Chondrocyte (in vitro differentiated cells): ENCODE measurements at places on chromosomes 6 and 20.

DNA sequence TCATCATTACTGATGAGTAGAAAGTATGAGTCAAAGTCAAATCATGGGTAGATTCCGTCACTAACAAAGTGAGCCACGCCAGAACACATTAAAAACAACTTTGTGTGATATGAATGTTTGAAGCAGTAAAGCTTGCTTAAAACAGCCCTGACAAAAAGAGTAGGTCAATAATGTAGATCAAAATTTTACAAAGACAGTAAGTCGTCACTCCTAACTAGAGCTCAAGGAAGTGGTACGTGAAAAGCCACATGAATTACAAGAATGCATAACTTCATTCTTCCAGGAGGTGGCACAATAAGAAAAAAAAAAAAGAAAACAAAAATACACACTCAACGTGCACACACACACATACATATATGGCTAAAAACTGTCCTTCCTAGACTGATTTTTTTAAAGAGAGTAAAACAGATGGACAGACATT is 69.9 kb downstream of the HACE1 start:
- DNase-seq: no peak

DNA sequence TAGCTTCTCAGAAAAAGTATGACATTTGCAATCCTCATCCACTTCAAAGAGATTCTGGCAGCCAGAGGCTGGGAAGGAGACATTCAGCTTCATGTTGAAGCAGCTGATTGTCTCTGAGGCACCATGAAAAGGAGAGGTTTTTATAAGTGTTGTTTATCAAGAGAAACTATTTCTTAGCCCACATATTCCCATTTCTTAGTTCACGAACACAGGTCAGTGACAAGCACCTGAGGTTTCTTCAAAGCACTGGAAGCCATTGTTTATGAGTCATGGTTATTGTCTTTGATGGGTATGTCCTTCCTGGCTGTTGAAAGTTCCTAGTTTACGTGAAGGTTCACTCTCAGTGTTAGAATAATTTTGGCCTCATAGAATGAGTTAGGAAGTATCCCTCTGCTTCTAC is 3.0 kb upstream of the DDX43 start:
- DNase-seq: no peak

- no peak for DNase-seq
Observed at GRCh38 chr6:69416776-69417175, 380.0 kb downstream of the LMBRD1 start.

- no peak for DNase-seq
Observed at GRCh38 chr6:84466511-84466910, 239.1 kb upstream of the CEP162 start.

DNA sequence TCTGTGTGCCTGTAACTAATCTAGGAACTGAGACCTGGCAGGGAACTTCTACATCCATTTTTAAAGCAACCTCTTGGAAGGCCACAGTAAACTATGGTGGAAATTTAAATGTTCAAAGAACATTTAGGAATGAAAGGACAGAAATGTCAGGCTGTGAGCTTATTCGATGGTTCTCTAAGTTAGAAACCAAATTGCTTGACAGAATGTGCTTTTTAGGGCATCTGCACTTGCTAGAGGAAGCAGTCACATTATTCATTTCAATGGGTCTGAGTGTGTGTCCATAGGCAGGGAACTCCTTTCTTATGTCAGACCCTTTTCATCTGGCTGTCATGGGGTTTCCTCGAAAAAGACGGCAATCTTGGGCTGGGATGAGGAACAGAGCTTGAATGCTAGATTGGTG is 84.4 kb downstream of the PPP1R14C start:
- DNase-seq: no peak
